Stimulated activated CD4-positive, alpha-beta T cell treated with anti-CD3 and anti-CD28 coated beads, Interleukin-4, amount 100 ng/mL, for 24 hours (primary cell): ENCODE measurements at places on chromosomes 7 and 10.

GRCh38 chr7:124192885-124193284 is 160.0 kb upstream of the TMEM229A start:
- no peak for DNase-seq

DNA sequence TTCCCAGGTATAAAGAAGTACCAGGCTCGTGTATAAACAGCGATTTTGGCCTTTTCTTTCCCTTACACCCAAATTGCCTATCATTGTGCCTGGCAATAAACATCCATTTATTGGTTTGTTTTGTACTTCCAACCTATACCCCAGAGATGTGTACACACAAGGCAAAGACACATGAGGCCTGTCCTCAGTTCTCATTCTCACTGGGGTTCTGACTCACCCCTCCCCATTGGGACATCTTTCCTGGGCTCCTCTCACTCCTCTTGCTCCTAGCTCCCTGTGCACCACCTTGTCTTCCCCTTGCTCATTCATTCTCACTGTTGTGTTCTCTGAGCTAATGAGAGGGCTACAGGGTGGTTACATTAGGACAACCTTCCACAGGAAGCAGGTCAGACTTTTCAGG is 240.7 kb downstream of the ANK3 start:
- DNase-seq, result no peak

- DNase-seq, result no peak
Observed at GRCh38 chr10:104589871-104590270, 51.2 kb upstream of the SORCS3 start.

DNA sequence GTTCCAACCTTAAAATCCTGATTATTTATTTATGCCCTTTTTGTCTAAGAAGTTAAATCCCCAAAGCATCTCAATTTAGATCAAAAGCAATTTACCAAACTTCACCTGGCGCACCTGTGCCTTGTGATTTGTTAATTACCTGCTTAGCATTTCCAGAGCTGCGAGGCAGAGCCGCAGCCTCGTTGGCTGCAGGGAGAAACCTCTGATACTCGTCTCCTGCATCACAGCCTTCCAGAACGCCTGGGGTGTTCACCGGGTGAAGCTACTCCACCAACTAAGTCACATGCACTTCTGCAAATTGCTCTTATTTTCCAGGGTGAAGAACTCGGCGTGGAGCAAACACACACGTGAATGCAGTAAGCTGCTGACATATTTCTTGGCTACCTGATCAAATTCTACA is 198.1 kb upstream of the RNF32 start:
- DNase-seq, result no peak

- DNase-seq, result no peak
Observed at GRCh38 chr7:101622609-101623173, 6.4 kb downstream of the MYL10 start.

- no peak for DNase-seq
Observed at GRCh38 chr7:35185908-35186731, 67.8 kb downstream of the TBX20 start.

DNA sequence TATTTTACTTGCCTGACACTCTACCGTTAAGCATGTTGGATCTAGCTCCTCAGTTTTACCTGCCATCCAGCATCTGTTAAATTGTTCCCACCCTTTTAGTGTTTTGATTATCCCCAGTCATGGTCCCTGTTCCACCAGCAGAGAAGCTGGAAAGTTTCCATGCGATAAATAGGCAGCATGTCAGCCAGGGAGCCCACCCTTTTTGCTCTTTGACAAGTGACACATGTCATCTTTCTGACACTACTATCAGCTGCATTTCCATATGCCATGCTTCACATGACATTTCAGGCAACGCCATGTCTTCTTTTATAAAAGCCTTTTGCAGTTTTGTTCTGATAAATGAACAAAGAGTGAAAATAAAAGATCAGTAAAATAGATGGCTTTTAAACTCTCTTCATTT is 310.8 kb downstream of the MAGI2 start:
- no peak for DNase-seq

DNA sequence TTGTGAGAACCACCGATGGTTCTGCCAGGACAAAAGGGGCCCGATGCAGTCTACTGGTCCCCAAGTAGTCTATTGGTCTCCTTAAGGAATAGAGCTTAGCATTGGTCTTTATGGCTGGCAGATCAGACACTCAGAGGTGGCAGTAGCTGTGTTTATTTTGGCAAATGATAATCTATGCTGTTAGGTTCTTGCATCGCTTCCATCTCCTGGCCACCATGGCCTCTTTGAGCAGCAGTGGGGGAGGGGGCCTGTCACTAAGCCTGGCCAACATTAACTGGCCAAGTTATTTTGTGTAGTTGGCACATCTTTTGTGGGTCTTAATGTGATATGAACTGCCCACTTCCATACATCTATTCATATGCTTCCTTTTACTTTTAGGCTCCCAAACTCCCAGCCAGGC is 4.5 kb upstream of the ZC3HAV1 start:
- no peak for DNase-seq
